ENCODE measurements at places on chromosomes 3 and 15.

GRCh38 chr15:83846847-83847246, 192.9 kb downstream of the ADAMTSL3 start:
- no peak for DNase-seq

DNA sequence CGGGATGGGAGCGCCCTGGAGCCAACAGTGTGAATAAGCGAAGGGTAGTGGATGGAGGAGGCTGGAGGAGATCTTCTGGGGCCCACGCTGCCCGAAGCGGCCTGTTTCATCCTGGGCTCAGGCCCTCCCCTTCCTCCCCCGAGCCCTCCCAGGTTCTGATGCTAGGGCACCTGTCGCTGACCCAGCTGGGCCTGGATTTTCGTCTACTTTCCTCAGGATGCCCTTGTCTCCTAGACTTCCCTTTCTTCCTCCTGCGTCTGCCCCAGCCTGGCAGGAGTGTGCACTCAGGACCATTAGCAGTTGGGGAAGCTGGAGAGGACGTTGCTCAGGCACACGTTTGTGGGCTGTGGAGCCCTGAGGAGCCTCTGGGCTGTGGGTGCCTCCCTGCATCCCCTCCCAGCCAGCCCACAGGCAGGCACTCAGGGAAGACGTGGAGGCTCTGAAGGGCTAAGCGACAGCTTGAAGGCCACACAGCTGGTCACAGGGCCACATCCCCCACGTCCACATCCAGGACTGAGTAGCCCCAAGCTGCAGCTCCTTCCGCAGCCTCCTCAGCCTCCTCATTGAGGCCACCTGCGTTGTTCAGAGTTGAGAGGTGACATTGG, 23.9 kb upstream of the PIGZ start:
- DNase-seq = no peak

DNA sequence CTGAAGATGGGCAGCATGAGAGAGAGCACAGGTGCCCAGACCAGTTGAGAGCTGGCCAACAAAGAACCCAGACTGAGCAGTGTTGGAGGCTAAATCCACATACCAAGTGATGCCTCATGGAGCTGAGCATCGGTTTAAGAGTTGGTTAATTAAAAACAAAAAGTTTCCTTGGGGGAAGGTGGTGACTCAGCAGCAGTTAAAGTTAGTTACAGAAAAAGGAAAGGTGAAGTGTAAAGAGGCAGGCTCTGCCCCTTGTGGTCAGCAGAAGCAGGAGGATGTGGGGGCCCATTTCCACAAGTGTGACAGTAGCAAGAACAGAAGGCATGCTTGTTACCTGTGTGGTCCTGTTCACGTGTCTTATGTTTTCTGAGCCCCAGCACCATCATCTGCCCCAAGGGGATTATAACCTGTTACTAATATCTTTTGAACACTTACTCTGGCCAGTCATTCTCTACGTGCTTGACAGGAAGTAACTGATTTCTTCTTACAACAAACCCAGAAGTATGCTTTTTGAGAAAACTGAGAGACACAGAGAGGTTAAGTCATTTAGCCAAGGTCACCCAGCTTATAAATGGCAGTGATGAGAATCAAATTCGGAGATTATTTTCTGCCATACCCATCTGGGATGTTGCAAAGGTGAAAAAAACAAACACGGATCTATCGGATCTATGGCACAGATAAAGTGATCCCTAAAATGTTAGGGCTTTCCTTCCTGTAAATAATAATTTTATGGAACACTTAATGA, 91.0 kb downstream of the EPHB1 start:
- DNase-seq = no peak

DNA sequence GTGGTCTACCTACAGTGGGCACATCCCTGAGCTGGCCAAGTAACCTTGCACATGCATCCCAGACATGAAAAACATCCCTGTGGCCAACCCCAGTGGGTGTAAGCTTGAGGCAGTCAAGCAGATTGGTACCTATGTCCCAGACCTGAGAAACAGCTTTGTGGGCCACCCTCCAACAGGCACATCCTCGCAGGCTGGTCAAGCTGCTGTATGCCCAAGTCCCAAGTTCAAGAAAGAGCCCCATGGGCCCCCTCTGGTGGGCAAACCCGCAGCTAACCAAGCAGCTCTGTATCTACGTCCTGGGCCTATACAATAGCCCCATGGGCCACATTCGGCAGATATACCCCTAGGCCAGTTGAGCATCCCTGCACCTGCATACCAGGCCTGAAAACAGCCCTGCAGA, 186.3 kb upstream of the GPR149 start:
- DNase-seq = no peak

- no peak for DNase-seq
Measured at GRCh38 chr3:168988853-168989252, 674.7 kb downstream of the MECOM start.

DNA sequence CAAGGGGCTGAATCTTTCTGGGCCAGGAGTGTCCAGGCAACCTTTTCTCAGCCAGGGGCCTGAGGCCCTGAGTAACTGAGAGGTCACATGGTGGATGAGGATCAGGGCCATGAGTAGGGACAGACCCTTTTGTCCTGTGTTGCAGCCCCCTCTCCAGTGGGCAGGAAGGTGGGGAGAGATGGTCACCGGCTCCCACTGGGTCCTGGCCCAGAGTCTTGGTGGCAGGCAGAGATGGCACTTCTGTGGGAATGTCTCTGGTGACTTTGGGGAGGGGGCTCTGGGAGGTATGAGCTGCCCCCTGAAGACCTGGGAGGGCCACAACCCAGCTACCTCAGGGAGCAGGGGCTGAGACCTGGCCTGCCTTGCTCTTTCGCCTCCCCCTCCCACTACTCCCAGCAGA, 6.8 kb downstream of the ESYT3 start:
- no peak for DNase-seq

DNA sequence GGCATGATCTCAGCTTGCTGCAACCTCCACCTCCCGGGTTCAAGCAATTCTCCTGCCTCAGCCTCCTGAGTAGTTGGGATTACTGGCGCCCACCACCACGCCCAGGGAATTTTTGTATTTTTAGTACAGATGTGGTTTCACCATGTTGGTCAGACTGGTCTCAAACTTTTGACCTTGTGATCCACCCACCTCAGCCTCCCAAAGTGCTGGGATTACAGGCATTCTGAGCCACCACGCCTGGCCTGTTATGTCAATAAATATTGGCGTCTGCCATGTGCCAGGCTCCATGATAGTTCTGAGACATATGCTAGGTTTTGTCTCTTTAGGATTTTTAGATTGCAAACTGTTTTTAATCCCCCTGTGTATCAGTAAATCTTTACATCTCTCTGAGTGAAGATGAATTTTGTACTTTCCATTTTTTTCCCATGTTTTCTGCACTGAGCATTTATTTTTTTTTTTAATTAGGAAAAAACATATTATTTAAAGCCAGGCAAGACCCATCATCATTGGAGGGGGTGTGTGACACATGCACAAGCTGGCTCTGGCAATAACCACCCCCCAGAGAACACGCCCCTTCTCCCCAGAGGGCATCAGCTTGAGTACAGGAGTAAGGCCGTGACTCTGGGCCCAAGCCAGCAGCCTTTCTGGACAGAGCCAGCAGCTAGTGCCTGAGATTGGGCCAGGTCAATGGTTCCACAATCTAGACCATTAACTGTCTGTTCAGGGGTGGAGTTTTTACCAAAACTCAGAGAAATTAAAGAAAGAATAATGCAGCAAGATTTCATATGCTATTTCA, 51.0 kb upstream of the ATP1B3 start:
- no peak for DNase-seq

Measured in neural progenitor cell (in vitro differentiated cells).